ENCODE measurements at places on chromosomes 6 and 20. TPM values are rescaled to one million over a fixed set of nuclear protein-coding genes. Genes with fewer than 3 reads are reported as not detected.

The ADGRF4 gene
- total RNA-seq: 2.6 TPM

The WFDC12 gene
- total RNA-seq: not detected

The TBC1D32 gene
- total RNA-seq: 15.4 TPM

The GJA10 gene
- not detected for total RNA-seq

The DYNLT2 gene
- 1.8 TPM for total RNA-seq

The MTFR2 gene
- 3.8 TPM for total RNA-seq

- H3K36me3 ChIP-seq: peaks cover 12% of the 10 kb centered on the region
- H3K27ac ChIP-seq: no peak overlapping the region
- no peaks in the 10 kb centered on the region for H3K27me3 ChIP-seq
- no peaks in the 10 kb centered on the region for H3K4me1 ChIP-seq
- no peak overlapping the region for H3K4me3 ChIP-seq
These were observed 177.3 kb downstream of the CARMIL1 start for GRCh38 chr6:25456249-25457040.

GRCh38 chr6:147438758-147439528 lies 69.5 kb upstream of the SAMD5 start:
- H3K4me3 ChIP-seq: no peak overlapping the region
- no peaks in the 10 kb centered on the region for H3K4me1 ChIP-seq
- no peak overlapping the region for H3K27ac ChIP-seq
- peaks cover 15% of the 10 kb centered on the region for H3K27me3 ChIP-seq

DNA sequence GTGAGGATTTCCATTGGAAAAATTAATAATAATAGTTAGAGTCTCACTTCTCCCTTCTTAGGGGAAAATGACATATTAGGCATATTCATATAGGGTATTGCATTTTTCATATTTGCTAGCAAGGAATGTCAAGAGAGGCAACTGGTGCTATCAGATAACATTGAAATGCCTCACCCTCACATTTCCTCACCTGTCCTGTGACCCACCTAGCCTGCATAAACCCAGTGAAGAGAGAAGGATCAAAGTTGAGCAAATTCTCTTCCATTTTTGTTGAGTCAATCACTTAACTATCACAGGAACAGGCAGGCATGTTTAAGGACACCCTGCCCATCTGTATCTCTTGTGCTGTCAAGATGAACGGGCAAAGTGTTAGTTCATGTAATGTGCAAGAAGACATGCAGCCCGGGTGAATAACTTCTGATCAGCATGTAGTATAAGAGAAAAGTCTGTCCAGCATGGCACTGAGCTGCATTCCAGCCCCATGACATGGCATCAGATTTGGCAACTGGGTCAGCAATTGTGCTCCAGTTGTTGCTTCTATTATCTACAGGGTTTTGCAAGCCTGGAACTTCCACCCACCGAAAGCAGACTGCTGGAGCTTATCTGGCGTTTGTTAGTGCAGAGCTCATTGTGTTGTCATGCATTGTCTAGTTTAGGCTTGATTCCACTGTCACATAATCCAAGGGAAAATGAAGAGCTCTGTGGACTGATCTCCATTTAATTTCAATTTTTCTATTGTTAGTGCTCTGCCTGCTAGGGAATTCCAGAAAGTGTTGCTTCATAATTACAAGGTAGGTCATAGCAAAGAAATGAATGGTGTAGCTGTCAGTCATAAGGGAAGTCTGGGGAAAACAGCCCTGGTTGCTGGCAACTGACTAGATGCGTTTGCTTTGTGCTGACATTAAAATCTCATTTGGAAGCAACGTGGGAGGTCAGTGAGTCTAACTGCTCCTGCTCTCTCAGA lies 138.4 kb upstream of the TNFAIP3 start:
- no peaks in the 10 kb centered on the region for H3K36me3 ChIP-seq
- no peak overlapping the region for H3K27ac ChIP-seq
- DNase-seq: no peak
- no peaks in the 10 kb centered on the region for H3K4me1 ChIP-seq

DNA sequence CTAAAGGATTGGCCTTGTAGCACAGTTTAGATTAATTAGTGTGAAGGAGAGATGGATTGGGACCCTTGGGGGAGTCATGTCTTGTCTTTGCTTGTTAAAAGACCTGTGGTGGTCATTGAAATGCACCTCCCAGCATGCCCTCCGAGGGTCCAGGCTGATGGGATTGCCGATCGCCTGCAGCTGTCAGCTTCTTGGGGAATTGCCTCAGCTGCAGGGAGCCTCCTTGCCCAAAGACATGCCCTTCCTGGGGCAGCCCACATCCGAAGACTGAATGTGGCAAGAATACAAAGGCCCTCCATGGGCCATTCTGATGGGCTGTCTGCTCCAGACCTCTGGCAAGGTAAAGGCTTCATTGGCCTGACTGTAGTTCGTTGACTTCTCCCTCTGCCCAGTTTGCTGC lies 150.7 kb downstream of the FARS2 start:
- H3K4me1 ChIP-seq: no peaks in the 10 kb centered on the region
- no peak overlapping the region for H3K27ac ChIP-seq
- H3K4me3 ChIP-seq: no peak overlapping the region
- no peak for DNase-seq

DNA sequence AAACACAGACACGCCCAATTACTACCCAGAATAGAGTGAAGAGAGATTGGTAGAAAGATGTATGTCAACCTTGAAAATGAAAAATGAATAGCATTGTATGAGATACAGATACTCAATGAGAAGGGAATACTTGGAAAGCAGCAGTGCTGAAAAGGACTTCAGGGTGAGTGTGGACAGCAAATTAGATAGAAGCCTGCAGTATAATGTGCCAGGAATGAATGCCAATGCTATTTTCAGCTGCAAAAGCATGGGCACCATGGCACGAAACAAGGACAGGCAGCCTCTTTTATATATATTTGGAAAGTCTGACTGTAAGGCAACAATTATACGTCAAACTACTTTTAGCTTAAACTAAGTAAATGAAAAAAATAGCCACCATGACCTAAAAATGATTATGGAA lies 118.2 kb downstream of the PTCHD4 start:
- H3K27me3 ChIP-seq: no peaks in the 10 kb centered on the region
- H3K27ac ChIP-seq: no peak overlapping the region
- no peaks in the 10 kb centered on the region for H3K36me3 ChIP-seq
- H3K4me3 ChIP-seq: no peak overlapping the region
- H3K4me1 ChIP-seq: peaks cover 2% of the 10 kb centered on the region

- peaks cover 5% of the 10 kb centered on the region for H3K4me1 ChIP-seq
- peaks cover 56% of the 10 kb centered on the region for H3K27me3 ChIP-seq
- no peaks in the 10 kb centered on the region for H3K36me3 ChIP-seq
- H3K4me3 ChIP-seq: peak overlapping the region; percentile 74
These were observed 31.8 kb downstream of the PHACTR1 start for GRCh38 chr6:12748411-12748810.

DNA sequence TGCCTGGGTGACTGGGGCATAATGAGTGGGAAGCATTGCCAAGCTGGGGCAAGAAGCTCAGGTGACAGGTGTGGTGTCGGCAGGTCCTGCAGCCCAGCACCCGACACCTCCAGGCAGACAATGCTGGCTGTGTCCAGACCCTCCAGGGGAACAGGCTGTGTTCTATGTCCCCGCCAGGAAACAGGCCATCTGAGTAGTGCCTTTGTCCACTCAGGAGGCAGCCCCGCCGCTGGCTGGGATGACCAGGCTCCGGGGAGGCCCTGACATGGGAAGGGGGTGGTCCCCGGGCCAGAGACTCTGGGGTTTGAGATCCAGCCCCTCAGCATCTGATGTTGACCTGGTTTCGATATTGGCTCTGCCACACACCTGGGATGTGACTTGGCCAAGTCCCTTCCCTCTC lies 28.4 kb downstream of the SNPH start:
- no peak overlapping the region for H3K27ac ChIP-seq
- no peaks in the 10 kb centered on the region for H3K4me1 ChIP-seq
- H3K27me3 ChIP-seq: peaks cover 3% of the 10 kb centered on the region
- DNase-seq: no peak
- H3K36me3 ChIP-seq: no peaks in the 10 kb centered on the region
- H3K4me3 ChIP-seq: no peak overlapping the region

GRCh38 chr20:59604741-59605600 lies 631 bp downstream of the PHACTR3 start:
- H3K4me3 ChIP-seq: peak overlapping the region; percentile 68
- H3K36me3 ChIP-seq: no peaks in the 10 kb centered on the region
- peak overlapping the region; percentile 89 for H3K27ac ChIP-seq
- peak; percentile 50 for DNase-seq
- peaks cover 56% of the 10 kb centered on the region for H3K27me3 ChIP-seq
- peaks cover 14% of the 10 kb centered on the region for H3K4me1 ChIP-seq

GRCh38 chr6:22886650-22887581 lies 317.6 kb downstream of the HDGFL1 start:
- no peak for DNase-seq
- H3K4me1 ChIP-seq: peaks cover 21% of the 10 kb centered on the region
- no peaks in the 10 kb centered on the region for H3K27me3 ChIP-seq
- peaks cover 3% of the 10 kb centered on the region for H3K36me3 ChIP-seq
- peak overlapping the region; percentile 63 for H3K27ac ChIP-seq

- no peaks in the 10 kb centered on the region for H3K36me3 ChIP-seq
- no peak overlapping the region for H3K27ac ChIP-seq
- H3K4me1 ChIP-seq: peaks cover 1% of the 10 kb centered on the region
These were observed 104.9 kb downstream of the CENPW start for GRCh38 chr6:126444659-126445273.

GRCh38 chr6:35601331-35602132 lies 87.2 kb downstream of the FKBP5 start:
- peaks cover 5% of the 10 kb centered on the region for H3K36me3 ChIP-seq
- no peak for DNase-seq
- no peak overlapping the region for H3K4me3 ChIP-seq
- H3K27me3 ChIP-seq: no peaks in the 10 kb centered on the region
- no peak overlapping the region for H3K27ac ChIP-seq
- peaks cover 18% of the 10 kb centered on the region for H3K4me1 ChIP-seq

GRCh38 chr6:151576633-151577032 lies 82.8 kb downstream of the CCDC170 start:
- no peak for DNase-seq
- H3K36me3 ChIP-seq: no peaks in the 10 kb centered on the region
- H3K27me3 ChIP-seq: no peaks in the 10 kb centered on the region
- no peak overlapping the region for H3K4me3 ChIP-seq
- no peaks in the 10 kb centered on the region for H3K4me1 ChIP-seq

DNA sequence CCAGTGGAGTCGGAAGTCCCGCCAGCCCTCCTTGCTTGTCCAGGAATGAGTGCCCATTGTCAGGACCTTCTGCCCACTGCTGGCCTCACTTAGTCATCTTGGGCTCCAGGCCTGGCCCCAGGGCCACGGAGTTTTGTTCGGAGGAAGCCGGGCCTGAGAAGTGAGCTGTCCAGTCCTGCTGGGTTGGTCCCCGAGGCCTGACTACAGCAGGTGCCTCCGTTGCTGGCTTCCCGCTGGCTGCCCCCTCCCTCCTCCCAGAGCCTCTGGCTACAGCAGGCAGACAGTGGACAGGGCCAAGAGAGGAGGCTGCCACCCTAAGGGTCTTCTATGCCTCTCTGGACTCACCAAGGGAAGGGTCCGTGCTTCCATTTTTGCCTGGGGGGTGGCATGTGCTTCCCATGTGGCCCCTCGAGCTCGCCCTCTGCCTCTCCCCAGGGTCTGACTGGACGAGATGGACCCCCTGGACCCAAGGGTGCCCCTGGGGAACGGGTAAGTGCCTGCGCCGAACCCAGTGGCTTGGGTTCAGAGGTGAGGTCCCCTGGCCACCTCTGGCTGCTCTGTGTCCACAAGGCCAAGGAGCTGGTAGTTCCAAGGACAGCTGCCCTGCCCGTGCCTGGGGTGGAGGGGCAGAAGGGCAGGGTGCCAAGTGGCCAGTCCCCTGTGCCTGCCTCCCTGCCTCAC lies 2.8 kb downstream of the COL9A3 start:
- H3K27ac ChIP-seq: no peak overlapping the region
- no peak overlapping the region for H3K4me3 ChIP-seq
- peaks cover 11% of the 10 kb centered on the region for H3K27me3 ChIP-seq
- no peak for DNase-seq

DNA sequence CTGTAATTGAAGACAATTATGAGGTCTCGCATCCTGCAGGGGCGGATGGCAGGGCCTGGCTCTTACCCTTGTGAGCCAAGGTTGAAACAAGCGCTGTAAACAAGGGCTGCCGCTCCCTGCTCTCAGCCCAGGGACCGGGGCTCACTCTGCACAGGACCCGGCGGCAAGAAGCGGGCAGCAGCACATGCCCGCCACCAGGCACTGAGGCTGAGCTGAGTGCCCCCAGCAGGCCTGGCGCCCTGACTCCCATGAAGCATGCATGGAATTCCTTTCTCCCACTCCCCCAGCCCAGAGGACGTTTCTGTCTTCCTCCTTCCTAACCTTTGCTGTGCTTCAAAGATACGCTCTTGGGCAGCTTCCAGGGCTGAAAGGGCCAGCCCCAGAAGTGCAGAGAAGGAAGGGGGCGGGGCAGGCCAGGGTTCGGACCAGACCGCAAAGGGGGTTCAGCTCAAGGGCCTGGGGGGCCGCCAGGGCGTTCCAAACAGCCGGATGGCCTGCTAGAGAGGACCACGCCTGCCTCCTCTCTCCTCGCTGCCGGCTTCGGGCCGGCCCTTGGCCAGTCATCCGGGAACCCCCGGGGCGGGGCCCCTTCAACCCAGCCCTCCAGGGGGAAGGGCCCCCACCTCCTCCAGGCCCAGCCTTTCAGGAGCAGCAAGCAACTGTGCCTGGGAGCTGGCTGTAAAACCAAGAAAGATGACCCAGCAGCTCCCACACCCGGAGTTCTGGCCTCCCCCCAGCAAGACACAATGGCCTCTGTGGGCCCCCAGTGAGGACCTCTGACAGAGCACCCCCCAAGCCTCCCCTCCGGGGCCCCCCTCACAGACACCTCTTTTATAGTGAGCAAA lies 109.9 kb downstream of the NOL4L start:
- H3K27me3 ChIP-seq: no peaks in the 10 kb centered on the region
- peaks cover 12% of the 10 kb centered on the region for H3K36me3 ChIP-seq
- H3K27ac ChIP-seq: peak overlapping the region; percentile 98
- DNase-seq: peak; percentile 60
- peak overlapping the region; percentile 50 for H3K4me3 ChIP-seq
- H3K4me1 ChIP-seq: peaks cover 83% of the 10 kb centered on the region

DNA sequence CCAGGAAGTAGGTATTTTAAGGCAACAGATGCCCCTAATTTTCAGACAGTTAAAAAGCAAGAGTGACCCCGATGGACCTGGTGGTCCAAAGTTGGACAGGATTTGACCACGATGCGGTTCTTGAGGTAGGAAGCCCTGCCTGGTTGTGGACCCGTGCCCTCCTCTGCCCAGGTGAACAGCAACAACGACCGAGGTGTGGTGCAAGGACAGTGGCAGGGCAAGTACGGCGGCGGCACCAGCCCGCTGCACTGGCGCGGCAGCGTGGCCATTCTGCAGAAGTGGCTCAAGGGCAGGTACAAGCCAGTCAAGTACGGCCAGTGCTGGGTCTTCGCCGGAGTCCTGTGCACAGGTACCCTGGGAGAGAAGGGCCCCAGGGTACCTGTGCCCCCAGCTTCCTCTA lies 18.7 kb downstream of the TGM6 start:
- no peaks in the 10 kb centered on the region for H3K4me1 ChIP-seq
- H3K36me3 ChIP-seq: no peaks in the 10 kb centered on the region
- H3K27ac ChIP-seq: no peak overlapping the region

- H3K36me3 ChIP-seq: no peaks in the 10 kb centered on the region
- H3K27me3 ChIP-seq: peaks cover 64% of the 10 kb centered on the region
- no peak overlapping the region for H3K27ac ChIP-seq
- peaks cover 12% of the 10 kb centered on the region for H3K4me1 ChIP-seq
These were observed 245.2 kb downstream of the HAO1 start for GRCh38 chr20:7695051-7695495.

DNA sequence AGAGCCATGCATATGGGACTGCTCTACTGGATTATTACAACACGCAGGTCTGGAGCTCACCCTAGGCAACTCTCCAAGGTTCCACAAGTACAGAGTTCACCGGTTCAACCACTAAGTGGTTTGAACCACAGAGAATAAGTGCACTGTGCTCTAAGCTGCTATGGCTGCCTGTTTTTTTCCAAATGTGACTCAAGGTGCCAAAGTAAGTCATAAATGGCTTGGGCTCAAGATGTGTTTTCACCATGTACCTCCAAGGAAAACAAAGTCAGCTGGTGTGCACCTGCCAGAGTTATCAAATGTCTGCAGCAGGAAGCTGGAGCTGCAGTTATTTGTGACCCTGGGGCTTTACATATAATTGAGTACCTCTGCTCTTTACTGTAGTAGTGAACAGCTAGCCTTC lies 76.7 kb downstream of the PREP start:
- peaks cover 30% of the 10 kb centered on the region for H3K36me3 ChIP-seq
- DNase-seq: no peak
